ENCODE measurements at places on chromosomes 12 and 14.

GRCh38 chr14:52299692-52300278, 14.3 kb upstream of the PTGER2 start:
- DNase-seq: no peak

GRCh38 chr14:96224480-96225096, 19.9 kb downstream of the BDKRB2 start:
- DNase-seq: no peak

- DNase-seq: peak; percentile 44
These were observed at the start of gene PTPN6 for GRCh38 chr12:6950811-6951540. PTPN6 (plus strand) TSS chr12:6951356; CDS start chr12:6951513, 157 bp downstream.

DNA sequence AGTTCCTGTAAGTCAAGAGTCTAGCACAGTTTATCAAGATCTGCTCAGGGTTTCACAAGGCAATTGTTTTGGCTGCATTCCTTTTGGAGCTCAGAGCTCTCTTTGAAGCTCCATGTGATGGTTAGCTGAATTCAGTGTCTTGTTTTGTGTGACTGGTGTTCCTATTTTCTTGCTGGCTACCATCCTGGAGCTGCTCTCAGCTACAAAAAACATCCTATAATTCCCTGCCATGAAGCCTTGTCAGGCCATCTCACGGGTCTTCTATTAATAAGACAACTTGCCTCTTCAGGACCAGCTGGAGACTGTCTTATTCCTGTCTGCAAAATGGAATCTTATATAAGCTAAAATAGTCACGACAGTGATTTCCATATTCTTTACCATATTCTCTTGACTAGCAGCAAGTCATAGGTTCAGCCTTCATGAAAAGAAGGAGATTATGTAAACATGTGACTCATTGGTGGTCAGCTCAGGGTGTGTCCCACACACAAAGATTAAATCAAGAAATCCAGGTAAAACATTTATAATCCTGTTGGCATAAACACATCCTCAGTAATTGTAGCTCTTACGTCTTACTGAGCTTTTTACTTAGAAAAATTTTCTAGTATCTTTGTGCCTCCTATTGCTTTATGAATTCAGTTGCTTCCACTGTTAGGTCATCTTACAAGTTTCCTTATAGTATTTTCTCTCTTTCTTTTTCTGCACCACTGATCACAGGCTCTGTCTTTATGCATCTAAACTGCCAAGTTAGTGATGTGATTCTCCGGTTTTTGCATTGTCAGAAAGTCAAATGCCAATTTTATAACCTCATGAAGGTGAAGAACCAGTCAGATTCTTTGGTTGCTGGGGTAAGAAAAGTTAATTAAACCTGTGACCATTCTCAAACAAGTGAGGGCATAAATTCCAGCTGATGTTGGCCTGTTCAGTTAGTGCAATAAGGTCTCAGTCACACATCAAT, 378.5 kb upstream of the MGAT4C start:
- no peak for DNase-seq

DNA sequence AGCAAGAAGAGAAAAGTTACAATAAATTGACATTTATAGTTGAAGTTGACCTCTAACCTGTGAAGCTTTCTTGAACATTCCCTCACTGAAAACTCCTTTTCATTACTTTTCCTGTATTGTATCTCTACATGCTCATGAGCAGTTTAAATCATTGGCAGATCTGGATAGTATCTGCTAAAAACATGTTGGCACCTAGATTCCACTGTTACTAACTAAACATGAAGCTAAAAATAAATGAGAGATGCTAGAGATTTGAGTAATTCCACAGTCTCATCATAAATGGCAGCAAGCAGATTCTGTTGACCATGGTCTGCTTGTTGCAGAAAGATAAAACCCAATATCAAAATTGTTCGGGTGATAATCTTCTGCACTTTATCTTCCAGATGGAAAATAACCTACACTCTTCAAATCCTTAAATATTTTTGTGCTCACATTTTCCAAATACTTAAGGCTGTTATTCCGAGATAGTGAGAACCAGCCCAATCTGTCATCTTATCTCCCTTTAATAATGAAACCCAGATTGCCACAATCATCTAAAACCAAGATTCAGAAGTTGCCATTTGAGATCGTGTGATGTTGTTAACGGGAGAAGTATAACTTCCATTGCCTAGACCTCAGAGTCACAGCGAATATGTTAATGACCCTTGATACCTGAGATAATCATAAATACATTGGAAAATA, 171.0 kb upstream of the DAAM1 start:
- no peak for DNase-seq

- DNase-seq: no peak
These were observed 696.7 kb upstream of the TBX3 start for GRCh38 chr12:115380546-115381120.

- no peak for DNase-seq
These were observed 117.6 kb downstream of the NCOR2 start for GRCh38 chr12:124449623-124450375.

DNA sequence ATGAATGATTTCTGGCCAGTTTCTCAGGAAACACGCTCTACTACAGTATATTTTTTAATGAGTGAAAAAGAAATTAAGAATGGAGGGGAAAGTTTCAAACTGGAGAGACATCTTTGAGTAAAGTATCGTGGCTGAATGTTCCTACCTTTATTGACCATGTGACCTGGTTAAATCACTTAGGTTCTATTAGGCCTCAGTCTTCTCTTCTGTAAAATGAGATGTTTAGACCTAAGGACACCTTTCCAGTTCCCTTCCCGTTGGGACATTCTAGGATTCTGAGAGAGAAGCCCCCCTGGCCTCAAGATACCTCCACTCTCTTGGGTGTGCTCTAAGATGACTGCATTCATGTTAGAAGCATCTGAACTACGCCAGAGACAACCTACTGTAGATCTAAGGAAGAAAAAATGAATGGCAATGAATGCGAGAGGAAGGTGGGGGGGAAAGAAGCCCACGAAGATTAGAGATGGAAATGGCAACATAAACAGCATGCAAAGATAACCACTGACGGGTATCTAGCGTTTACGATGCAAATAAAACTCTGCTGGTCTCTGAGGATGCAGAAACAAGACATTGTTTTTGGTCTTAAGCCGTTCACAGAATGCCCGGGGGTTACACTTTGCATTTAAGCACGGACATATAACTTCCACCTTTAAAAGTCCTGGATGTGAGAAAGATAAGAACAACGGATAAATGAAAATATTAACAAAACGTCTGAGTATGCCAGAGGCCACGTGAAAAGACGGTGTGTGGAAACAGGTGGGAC, 599 bp upstream of the CPSF6 start:
- no peak for DNase-seq

- no peak for DNase-seq
These were observed 21.4 kb downstream of the TMEM132C start for GRCh38 chr12:128288357-128288756.

GRCh38 chr14:60220917-60221316, 28.1 kb upstream of the PPM1A start:
- no peak for DNase-seq

DNA sequence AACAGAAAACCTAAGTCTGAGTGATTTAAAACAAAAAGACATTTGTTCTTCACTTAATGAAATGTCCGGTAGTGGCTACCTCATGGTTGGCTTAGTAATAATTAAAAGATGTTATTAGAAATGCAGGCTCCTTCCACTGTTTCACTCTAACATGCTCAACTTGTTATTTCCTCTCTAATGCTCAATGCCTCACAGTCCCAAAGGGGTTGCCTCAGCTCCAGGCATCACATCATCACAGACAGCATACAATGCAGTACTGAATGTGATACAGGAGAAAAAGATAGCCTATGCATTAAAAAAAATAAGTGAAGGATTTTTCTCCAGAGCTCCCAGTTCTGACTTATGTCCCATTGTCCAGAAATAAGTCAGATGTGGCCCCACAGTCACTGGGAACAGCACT, 1077.0 kb upstream of the TMEM132C start:
- no peak for DNase-seq

- DNase-seq: no peak
These were observed 113.4 kb downstream of the DICER1 start for GRCh38 chr14:95043732-95044462.

DNA sequence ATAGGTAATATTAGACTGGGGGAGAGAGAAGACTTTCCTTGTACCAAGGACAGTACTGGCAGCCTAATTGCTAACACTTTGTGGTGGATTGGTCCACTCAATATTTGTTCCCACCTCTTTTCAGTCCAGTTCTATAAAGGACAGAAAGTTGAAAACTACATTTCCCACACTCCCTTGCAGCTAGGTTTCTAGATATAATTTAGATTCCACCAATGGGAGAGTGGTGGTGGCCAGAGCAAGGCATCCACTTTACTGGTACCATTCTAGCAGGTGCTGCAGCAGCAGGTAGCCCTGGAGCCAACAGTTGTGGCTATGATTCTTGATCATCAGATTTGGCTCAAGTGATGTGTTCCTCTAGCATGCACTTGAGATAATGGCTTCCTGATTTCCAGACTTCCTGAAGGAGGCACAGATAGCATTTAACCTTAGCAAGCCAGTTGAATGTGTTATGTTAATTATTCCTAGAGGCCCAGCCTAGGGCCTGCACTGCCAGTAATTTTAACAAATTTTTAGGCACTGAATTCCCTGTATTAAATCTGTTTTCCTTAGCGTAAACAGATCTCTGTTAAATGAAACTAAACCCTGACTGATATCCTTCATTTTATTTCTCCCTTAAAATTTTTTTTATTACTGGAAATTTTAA, 24.4 kb downstream of the SLC38A1 start:
- DNase-seq: no peak

GRCh38 chr12:8844665-8845064, 22.2 kb downstream of the A2ML1 start:
- DNase-seq: no peak

DNA sequence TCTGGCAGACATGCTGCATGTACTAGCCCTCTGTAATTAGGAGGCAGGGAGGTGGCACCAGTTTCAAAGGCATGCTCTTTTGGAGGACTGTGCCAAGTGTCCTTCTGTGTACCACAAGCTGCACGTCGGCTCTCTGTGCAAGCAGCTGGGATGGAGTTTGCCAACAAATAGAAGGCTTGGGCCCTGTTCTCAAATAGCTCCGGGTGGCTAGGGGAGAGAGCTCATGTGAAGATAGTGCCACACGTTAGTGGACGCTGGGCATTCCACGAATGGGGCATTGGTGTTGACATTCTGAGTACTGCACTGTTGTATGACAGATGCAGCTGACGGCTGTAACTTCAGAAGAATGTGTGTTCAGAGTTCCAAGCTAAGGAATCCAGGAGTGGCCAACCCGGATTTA, 4.4 kb downstream of the AACS start:
- DNase-seq: peak; percentile 65

DNA sequence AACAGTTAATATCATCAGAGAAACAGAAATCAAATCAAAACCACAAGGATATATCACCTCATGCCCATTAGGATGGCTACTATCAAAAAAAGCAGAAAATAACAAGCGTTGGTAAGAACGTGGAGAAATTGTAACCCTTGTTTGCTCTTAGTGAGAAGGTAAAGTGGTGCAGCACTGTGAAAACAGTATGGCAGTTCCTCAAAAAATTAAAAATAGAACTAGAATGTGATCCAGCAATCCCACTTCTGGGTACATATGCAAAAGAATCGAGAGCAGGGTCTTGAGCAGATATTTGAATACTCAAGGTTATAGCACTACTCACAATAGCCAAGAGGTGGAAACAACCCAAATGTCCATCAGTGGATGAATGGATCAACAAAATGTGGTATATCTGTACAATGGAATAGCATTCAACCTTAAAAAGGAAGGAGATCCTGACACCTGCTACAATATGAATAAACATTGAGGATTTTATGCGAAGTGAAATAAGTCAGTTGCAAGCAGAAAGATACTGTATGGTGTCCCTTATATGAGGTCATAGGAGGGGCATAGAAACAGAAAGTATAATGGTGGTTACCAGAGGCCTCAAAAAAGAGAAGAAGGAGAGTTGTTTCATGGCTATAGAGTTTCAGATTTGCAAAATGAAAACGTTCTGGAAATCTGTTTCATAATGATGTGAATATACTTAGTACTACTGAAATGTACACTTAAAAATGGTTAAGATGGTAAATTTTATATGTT, 131.0 kb upstream of the EEA1 start:
- no peak for DNase-seq

DNA sequence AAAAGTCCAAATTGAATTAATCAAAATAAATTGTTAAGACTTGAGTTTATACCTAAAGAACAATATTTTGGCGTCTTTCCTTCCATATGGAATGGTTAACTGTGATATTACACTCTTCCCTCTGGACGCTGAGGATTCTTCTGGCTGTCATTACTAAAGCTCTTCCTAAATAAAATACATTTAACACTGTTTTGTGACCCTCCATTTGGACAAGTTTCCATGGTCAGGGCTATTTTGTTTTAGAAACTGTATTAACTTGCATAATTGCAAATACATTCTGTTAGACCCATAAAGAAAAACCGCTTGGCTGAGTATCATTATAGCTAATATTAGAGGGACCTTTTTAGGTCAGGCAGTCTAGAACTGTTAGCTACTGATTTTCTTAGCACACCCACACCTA, 87.4 kb downstream of the NAV3 start:
- no peak for DNase-seq

GRCh38 chr12:82461836-82462235, 103.5 kb downstream of the METTL25 start:
- DNase-seq: no peak

DNA sequence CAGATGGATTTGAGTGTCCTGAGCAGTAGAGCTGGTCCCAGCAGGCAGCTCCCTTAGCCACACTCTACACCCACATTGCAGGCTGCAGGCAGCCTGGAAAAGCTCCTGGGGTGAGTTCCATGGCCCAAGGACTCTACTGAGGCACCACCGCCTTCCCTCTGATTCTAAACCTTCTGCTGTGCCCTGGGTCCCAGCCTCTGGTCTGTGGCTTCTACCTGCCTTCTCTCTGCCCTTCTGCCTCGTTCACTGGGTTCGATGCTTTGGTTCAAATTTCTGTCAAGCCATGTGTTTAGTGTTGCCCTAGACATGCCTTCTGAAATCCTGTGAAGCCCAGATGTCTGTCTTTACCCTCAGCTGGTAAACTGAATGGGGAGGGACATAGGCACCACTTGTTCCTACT, 1.5 kb upstream of the FGF6 start:
- no peak for DNase-seq

DNA sequence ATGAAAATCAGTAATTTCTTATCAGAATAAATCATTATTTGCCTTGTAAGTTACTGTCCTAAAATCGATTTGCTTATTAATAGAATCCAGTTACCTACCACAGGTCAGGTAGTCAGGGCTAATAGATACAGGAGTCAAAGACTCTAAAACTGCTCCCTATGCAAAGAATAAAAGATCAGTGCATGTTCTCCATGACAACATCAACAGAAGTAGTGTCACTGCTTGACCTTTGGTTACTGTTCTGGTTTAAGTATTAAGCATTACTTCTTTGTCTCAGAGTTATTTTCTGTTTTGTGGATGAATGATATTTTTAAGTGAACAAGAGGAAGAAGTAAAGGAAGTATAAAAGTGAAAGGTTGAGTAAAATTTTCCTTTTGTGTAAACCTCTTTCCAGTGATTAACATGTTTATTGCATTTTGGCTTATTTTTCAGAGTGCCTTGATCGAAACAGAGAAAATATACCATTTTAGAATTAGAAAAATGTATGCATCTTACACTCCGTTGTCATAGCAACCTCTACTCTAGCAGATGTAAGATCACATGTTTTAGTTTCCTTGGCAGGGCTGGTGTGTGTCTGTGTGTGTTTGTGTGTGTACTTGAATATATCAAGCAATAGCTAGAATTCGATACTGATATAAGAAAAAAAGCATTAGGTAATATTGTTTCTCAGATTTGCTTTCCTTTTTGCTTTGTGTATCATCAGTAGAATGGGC, 44.7 kb downstream of the ABCD2 start:
- DNase-seq: no peak

GRCh38 chr14:22875748-22876319, 4.3 kb downstream of the LRP10 start:
- no peak for DNase-seq
